Stimulated activated CD4-positive, alpha-beta T cell treated with anti-CD3 and anti-CD28 coated beads, Interleukin-4, amount 100 ng/mL, for 4 hours (primary cell): ENCODE measurements at places on chromosomes 1 and 21.

DNA sequence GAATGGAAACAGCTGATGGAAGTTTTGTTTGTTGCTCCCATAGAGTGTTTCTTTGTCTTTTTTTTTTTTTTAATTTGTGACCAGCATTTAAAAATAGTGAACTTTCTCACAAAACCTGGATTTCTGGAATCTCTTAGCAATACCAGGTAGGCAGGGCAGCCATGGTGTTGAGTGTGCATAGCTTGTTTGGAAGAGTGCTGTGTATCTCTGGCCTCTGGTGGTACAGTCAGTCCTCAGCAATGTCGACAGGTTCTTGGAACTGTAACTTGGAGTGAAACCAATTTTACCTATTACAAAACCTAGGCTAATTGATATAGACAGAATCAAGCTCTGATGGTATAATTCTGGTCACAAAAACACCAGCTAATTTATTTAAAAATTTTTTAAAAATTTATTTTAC is 6.7 kb downstream of the AADACL3 start:
- no peak for DNase-seq

DNA sequence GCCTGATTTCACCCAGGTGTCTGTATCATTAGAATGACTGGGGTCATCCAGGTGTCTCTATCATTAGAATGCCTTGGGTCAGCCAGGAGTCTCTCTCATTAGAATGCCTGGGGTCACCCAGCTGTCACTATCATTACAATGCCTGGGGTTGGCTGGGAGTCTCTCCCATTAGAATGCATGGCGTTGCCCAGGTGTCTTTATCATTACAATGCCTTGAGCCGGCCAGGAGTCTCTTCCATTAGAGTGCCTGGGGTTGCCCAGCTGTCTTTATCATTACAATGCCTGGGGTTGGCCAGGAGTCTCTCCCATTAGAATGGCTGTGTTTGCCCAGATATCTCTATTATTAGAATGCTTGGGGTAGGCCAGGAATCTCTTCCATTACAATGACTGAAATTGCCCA is 61.6 kb downstream of the RNF187 start:
- DNase-seq = no peak

DNA sequence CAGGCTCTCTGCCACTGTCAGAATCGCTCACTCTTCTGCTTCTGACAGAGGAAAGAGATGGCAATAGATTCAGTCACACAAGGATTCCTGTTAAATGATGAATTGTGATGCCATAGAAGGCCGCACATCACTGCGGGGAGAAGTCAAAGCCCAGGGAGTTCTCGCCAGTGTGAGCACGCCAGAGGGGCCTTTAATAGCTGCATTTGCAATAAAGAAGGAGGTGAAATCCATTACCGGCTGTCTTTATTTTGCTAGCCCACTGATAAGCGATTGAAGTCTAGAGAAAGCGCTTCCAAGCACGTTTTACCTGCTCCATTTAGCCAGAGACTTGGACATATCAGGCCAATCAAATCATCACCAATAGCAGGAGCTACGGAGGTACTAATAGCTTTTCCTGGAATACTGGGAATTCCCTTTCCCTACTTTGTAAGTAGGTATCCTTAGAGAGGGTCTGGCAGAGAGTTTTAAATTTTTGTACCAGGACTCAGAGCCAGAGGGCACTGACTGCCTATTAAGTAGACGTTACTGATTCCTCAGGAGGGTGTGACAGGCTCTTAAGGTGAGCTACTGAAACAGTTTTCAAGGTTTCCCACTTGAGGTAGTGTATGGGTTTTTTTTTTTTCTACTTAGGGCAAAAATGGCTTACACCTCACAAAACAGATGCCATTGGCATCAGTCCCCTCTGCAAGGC is 10.2 kb upstream of the TARBP1 start:
- no peak for DNase-seq

DNA sequence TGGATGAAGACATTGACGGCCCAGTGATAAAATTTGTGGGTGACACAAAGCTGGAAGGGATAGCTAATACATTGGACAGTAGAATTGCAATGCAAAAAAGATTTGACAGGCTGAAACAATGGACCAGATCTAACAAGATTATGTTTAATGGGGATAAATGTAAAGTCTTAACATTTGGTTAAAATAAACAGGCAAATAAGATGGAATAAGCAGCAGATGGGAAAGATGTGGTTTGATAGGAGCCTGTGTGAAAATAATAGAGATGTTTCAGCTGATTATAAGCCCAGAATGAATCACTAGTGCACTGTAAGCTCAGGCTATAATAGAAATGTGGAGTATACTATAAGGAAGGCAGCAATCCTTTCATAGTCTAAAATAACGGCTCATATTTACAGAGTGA is 66.2 kb upstream of the NHLH2 start:
- no peak for DNase-seq

DNA sequence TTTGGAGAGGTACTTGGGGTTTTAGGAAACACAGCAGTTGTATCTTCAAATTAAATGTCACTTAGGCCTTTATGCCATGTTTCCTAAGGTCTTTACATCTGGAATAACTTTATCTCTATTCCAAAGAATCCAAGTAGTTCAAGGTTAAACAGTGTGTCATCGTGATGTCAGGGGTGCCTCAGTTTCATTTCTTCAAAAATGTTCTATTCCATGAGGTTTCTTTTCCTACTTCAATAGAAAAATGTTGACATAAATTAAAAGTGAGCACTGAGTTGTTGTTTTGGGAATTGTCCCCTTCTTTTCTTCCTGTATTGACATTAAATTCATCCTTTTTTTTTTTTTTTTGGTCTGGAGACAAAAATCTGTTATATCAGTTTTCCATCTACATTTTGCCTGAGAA is 160.6 kb upstream of the C21orf91 start:
- no peak for DNase-seq

DNA sequence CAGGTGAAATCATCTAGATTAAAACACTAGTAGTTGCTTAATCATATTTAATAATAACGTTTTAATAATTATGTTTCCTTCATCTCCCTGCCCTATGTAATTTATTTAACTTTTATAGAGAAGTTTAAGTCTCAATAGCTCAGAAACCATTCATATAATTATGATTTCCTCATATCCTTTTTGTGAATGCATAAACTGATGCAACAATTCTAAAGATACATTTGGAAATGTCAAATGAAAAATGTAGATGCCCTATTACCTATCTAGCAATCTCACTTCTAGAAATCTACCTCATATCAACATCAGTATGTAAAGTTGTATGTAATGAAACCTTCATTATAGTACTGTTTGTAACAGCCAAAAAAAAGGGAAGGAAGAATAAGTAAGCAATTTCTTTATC is 10.5 kb downstream of the DRAM2 start:
- DNase-seq = no peak

- no peak for DNase-seq
Measured at GRCh38 chr1:95685081-95685480, 451.1 kb downstream of the RWDD3 start.

GRCh38 chr1:148353461-148354283 is 129.4 kb downstream of the PPIAL4G start:
- no peak for DNase-seq

DNA sequence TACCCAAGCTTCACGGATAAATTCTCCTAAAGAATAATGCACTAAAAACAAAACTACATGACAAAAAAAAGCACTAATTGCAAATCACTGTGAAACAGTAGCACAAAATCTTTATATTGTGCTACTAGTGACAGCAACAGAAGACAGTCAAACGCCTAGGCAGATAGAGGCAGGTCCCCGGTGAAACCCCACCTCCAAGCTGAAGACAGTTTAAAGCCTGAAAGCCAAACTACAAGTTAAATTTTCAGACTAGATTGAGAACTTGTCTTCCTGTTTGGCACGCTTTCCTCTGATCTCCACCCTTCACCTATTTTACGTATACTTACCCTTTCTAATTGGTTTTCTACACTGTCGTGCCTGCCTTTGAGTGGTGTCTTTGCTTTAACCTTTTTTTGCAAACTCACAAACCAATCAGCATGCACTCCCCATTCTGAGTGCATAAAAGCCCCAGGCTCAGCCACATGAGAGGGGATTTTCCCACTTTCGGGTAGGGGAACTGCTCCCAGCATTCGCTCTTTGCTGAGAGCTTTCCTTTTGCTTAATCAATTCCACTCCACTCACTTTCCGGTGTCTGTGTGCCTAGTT is 3.6 kb upstream of the BACH1 start:
- DNase-seq = peak; percentile 34

GRCh38 chr1:76562292-76562691 is 305.0 kb upstream of the ST6GALNAC5 start:
- DNase-seq = no peak

GRCh38 chr1:109756848-109757521 is 6.7 kb downstream of the EPS8L3 start:
- DNase-seq = no peak

- DNase-seq = no peak
Measured at GRCh38 chr1:227926216-227926791, 21.4 kb downstream of the WNT9A start.

GRCh38 chr1:6972399-6972798 is 187.1 kb downstream of the CAMTA1 start:
- DNase-seq = no peak

- DNase-seq = no peak
Measured at GRCh38 chr1:90705956-90706355, 11.1 kb downstream of the BARHL2 start.

DNA sequence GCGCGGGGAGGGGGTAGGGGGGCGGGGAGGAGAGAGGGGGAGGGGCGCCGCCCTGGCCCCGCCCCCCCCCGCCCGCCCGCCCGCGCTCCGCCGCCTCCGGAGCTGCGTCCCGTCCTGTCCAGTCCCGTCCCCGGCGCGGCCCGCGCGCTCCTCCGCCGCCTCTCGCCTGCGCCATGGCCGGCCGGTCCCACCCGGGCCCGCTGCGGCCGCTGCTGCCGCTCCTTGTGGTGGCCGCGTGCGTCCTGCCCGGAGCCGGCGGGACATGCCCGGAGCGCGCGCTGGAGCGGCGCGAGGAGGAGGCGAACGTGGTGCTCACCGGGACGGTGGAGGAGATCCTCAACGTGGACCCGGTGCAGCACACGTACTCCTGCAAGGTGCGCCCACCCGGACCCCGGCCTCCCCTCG is at the start of gene AGRN:
Gene AGRN (plus strand): TSS at position 121 of the 405 bp plus-strand sequence. CDS start 53 bp downstream, at position 174.
- no peak for DNase-seq

DNA sequence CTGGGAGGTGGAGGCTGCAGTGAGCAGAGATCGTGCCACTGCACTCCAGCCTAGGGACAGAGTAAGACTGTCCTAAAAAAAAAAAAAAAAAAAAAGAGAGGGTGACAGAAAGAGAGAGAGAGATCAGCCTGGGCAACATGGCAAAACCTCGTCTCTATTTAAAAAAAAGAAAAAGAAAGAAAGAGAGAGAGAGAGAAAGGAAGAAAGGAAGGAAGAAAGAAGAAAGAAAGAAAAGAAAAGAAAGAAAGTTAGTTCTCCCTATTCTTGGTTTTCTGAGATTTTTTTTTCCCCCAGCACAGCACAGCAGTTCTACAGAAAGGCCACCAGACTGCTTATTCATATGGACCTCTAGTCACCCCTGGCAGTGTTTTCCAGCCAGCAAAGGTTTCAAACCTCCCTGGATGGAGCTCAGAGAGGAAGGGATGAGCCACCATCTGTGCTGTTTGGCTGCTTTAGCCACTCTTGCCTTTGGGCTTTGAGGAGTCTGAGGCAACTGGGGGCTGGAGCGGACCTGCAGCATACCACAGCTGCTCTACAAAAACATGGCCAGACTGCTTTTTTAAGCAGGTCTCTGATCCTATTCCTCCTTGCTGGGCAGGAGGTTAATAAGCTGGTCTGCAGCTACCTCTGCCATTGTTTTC is 10.6 kb downstream of the S100A6 start:
- no peak for DNase-seq

DNA sequence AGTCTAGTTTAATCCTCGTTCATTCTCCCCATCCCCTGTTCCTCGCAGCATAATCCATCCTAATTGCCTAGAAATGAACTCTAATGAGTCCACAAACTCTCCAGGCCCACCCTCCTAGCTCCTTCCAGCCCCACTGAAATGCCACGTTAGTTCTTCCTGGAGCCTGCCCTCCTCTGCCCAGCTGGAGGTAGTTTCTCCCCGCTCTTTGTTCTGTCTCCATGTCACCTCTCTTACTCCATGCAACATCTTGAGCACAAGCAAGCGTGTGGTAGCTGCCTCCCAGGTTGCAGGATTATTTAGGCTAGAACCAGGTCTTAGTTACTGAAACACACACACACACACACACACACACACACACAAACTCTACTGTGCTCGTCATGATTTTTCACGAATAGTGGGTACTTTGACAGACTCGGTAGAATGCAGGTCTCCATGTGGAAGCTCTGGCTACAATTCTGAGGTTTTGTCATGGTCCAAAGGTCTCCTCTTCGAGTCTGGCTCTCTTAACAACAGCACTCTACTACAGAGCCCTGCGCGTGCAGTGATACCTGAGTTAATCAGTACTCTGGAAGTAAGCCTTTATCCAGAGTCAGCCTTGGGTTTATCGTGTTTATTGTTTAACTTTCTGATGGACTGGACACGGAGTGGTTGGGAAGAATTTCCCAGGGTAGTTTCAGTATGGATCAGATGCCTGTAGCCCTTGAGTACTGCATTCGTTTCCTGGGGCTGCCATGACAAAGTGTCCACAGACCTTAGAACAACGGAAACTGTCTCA is 27.5 kb downstream of the HUNK start:
- DNase-seq = no peak
